Foreskin keratinocyte (primary cell): ENCODE measurements at places on chromosomes 11 and 22. TPM values are rescaled to one million over a fixed set of nuclear protein-coding genes. Genes with fewer than 3 reads are reported as not detected.

FGF19 gene
- total RNA-seq: 0.04 and 0.17 TPM in 2 replicates

BIRC3 gene
- 6.7 and 10.1 TPM in 2 replicates for total RNA-seq

MUC2 gene
- not detected in 2 replicates for total RNA-seq

PDGFD gene
- 0.11 and 0.20 TPM in 2 replicates for total RNA-seq

NR1H3 gene
- 8.8 and 8.9 TPM in 2 replicates for total RNA-seq

CHCHD10 gene
- 29.9 and 71.2 TPM in 2 replicates for total RNA-seq

NPAS4 gene
- total RNA-seq: not detected in 2 replicates

OR52N1 gene
- not detected in 2 replicates for total RNA-seq

SAA4 gene
- total RNA-seq: not detected in 2 replicates

APOA4 gene
- not detected in 2 replicates for total RNA-seq

PCF11 gene
- total RNA-seq: 22.5 and 25.5 TPM in 2 replicates

LINC01488 gene
- not detected in 2 replicates for total RNA-seq

ZP1 gene
- total RNA-seq: not detected in 2 replicates

CYP2D6 gene
- 0.61 and 0.71 TPM in 2 replicates for total RNA-seq

MIOX gene
- total RNA-seq: not detected in 2 replicates

C11orf86 gene
- total RNA-seq: not detected in 2 replicates

TRIM48 gene
- not detected in 2 replicates for total RNA-seq

OR8A1 gene
- not detected in 2 replicates for total RNA-seq

PAX6 gene
- not detected in 2 replicates for total RNA-seq

SERPING1 gene
- 13.0 and 14.1 TPM in 2 replicates for total RNA-seq

CCDC81 gene
- total RNA-seq: 0.14 and 0.17 TPM in 2 replicates

OR51B5 gene
- total RNA-seq: not detected in 2 replicates

SHANK2 gene
- total RNA-seq: 1.5 TPM in 2 replicates

YDJC gene
- 43.9 and 44.9 TPM in 2 replicates for total RNA-seq

CENPM gene
- total RNA-seq: 29.0 and 33.2 TPM in 2 replicates

HYLS1 gene
- total RNA-seq: 13.3 and 14.7 TPM in 2 replicates

EHF gene
- total RNA-seq: 97.2 and 109 TPM in 2 replicates

KRTAP5-11 gene
- total RNA-seq: not detected in 2 replicates

MPZL3 gene
- 9.8 and 11.5 TPM in 2 replicates for total RNA-seq

ABTB2 gene
- total RNA-seq: 0.60 and 0.99 TPM in 2 replicates
